ENCODE measurements at places on chromosomes 12 and 14.

- no peak for DNase-seq
Measured at GRCh38 chr12:116306968-116307367, 29.5 kb upstream of the MED13L start.

- no peak for DNase-seq
Measured at GRCh38 chr14:49194067-49194466, 392.1 kb downstream of the RPS29 start.

GRCh38 chr14:69673104-69673503, 61.7 kb downstream of the SUSD6 start:
- DNase-seq, result no peak

GRCh38 chr14:20857630-20858261, 33.4 kb upstream of the RNASE3 start:
- DNase-seq, result no peak

- DNase-seq, result peak; percentile 50
Measured at GRCh38 chr12:116556964-116557698, 2.0 kb upstream of the MAP1LC3B2 start.

GRCh38 chr14:59261334-59261733, 72.9 kb downstream of the DAAM1 start:
- no peak for DNase-seq

DNA sequence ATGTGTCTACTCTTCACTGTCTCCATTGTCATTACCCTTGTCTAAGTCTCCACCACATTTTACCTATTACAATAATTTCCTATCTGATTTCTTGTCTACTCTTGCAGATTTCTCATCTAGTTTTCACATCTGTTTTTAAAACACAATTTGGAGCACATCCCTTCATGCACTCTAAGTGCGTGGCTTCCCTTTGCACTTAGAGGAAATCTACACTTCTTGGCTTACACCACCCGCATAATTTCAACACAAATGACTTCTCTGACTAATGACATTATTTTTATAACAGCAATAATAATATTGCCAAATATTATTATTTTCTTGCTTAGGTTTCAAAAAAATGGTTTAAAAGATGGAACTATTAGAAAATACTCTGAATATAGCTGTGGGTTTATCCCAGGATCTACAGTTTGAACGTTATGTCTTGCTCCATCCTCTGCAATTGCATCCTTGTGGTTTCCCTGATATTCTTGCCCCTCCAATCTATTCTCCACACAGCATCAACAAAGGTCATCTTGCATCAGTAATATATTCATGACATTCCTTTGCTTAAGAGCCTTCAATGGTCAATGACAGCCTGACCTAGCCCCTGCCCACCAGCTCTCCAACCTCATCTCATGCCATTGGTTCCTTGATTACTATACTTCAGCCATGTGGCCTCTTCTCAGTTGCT, 153.7 kb downstream of the SLC25A21 start:
- no peak for DNase-seq

DNA sequence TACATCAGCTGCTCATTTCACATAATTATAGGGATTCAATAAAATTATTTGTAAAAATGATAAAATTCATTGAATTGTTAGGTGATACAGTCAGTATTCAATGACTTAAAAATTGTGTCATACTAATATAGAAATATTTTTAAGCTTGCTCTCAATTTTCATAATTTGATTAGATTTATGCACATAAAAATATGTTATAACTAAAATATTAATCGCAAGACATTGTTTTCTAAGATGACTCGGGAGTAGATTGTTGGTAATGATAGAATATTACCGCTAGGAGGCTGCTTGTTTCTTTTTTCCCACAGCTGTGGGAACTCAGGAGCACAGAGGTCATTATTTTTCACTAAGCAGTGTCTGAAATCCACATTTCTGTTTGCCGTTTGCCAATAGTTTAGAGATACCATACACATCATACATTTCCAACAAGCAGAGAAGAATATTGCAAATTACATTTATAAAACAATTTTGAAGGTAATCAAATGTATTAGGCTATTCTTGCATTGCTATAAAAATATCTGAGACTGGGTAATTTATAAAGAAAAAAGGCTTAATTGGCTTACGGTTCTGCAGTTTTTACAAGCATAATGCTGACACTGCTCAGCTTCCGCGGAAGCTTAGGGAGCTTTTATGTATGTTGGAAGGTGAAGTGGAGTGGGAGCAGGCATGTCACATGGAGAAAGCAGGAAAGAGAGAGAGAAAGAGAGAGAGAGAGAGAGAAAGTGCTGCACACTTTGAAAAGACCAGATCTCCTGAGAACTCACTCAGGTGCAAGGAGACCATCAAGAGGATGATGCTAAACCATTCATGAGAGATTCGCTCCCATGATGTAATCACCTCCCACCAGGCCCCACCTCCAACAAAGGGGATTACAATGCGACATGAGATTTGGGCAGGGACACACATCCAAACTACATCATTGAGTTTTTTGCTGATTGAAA, 9.2 kb downstream of the CD69 start:
- peak; percentile 27 for DNase-seq

DNA sequence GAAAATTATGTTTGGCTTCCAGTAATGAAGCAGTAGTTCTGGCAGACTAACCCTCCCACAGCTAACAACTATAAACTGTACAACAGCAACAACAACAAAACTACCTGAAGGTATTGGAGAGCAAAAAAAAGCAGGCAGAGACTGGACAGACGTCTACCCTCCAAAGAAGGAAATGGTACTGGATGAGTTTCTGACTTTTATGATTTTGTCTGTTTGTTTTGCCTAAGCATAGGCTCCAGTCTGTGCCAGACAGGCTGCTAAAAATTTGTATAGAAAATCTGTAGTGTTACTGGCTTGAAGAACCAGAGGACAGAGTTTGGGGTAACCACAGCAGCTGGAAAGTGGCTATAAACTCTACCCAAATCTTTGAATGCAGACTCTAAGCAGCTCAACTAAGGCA, 131.3 kb downstream of the SLC25A47 start:
- DNase-seq, result no peak

DNA sequence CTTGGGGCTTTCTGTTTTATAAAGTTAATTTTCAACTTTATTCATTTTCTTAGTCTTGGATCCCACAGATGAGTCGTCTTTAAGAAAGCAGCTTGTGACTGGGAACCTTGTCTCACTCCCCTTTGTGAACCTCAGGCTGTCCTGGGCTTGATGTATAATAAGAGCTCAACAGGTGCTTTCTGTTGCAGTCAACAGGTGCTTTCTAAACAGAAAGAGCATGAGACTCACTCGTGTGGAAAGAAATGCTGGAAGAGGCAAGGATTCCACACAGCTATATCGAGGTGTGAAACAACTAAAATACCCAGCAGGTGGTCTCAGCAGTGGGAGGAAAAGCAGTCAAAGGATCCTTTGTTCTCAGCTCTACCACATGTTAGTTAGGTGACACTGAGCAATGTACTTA, 398.9 kb downstream of the EGLN3 start:
- no peak for DNase-seq

- no peak for DNase-seq
Measured at GRCh38 chr14:76765461-76765931, 4.2 kb downstream of the VASH1 start.

DNA sequence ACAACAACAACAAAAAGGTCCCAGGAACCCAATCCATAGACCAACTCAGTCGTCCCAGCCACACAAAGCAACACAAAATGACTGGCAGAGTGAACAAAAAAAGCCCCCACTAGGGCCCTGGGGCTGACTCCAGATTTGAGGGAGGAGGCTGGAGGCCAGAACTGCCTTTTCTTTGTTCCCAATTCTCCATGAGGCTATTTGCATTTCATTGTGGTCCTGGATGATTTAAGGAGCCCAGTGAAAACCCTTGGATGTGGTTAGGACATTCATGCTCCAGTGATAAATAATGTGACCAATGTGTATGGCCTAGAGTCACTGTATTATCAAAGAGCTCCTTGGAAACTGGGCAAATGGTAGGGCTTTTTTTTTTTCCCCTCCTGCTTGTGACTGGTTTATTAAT, 192.9 kb downstream of the NUAK1 start:
- no peak for DNase-seq

DNA sequence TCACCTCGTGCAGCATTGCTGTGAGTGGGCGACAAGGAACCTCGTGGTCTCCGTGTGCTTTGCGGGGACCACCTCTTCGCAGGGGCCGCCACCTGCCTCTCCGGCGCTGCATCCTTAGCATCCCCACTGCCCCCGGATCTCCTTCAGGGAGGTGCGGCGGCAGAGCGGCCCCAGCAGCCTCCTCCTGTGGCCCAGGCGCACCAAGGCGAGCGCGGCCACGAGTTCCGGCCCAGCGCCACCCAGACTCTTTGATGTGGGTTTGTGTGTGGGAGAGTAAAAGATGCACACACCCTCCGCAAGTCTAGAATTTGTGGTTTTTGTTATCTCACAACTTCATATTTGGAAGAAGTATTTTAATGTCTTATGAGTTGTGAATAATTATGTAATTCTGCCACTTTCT, 118.8 kb upstream of the DIO3 start:
- DNase-seq, result no peak

DNA sequence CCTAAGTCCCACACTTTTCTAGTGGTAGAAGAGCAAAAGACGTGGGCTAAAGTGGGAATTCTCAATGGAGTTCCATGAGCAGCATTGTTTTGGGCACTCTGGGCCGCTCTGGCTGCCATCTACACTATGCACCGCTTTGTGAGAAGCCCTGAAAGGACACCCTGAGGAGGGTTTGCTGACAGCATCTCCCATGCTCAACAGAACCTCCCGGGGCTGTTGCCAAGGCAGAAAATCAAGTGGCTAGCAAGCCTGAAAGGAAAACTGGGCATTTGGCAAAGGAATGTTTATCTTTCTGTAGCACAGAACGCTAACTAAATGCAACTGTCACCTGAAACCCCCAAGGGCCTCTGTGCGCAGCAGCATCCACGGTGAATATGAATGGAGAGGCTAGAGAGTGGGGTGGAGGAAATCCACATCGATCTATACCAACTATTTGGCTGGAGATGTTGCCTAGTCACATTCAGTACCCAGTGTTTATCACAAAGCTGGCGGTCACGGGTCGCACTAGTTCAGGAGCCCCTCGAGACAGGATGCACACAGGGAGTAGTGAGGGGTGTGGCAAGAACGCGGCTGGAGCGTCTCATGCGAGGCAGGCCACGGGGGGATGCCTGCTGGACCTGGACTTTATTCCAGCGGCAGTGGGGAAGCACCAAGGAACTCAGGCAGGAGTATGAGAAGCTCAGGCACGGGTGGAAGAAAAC, 14.2 kb downstream of the APPL2 start:
- no peak for DNase-seq

DNA sequence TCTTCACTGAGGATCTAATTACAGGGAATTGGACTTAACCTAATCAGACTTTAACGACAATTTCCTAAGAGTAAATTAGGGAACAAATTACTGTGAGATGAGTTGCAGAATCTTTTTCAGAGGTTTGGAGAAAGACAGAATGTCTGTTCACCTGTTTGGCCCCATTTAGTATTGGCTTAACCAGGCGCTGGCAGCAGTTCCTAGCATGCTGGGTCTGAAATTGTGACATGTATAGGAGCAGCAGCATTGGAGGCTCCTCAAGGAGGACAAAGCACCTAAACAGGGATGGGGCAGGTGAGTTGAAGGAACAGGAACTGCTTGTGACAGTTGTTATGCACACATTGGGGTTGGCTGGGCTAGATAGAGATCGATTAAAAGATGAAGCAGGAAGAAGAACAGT, 51.0 kb downstream of the KCNMB4 start:
- DNase-seq, result no peak

DNA sequence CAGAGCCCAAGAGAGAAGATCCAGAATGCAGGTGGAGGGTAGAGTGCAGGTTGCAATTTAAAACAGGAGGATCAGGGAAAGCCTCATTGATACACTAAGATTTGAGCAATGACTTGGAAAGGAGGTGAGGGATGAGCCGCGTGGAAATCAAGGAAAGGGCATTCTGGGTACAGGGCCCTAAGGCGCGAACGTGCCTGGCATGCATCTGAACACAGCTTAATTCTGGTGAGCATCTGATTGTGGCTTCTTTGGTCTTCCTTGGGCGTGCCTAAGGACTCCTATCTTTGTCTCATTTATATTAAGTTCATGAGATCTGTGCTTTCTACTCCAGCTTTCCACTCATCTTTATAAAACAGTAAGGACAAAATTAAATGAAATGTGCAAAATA, 79.3 kb downstream of the NTF3 start:
- no peak for DNase-seq

DNA sequence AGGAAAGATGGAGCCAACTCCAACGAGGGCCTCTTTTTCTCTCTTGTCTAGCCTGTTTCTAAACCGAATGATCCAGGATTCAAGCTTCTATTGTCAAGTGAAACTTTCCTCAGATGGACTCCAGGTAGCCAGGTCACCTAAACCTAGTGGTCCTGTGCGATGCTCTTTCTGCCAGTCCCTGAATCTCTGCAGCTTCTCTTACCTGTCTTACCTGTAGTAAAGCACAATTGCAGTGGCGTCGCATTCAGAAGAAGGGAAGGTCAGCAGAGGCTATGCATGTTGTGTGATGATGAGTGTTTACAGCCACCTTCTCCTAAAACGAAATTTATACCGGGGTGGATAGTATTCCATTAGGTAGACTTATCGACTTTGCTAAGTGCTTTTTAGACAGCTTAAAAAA, 47.4 kb upstream of the TRAF3 start:
- no peak for DNase-seq

- DNase-seq, result no peak
Measured at GRCh38 chr14:104110491-104111209, 25.1 kb downstream of the ASPG start.

Measured in RCC 7860 (cell line).